ENCODE measurements at places on chromosomes 1 and 21.

GRCh38 chr1:167821969-167822685, 91.8 kb downstream of the ADCY10 start:
- peak; percentile 60 for DNase-seq

DNA sequence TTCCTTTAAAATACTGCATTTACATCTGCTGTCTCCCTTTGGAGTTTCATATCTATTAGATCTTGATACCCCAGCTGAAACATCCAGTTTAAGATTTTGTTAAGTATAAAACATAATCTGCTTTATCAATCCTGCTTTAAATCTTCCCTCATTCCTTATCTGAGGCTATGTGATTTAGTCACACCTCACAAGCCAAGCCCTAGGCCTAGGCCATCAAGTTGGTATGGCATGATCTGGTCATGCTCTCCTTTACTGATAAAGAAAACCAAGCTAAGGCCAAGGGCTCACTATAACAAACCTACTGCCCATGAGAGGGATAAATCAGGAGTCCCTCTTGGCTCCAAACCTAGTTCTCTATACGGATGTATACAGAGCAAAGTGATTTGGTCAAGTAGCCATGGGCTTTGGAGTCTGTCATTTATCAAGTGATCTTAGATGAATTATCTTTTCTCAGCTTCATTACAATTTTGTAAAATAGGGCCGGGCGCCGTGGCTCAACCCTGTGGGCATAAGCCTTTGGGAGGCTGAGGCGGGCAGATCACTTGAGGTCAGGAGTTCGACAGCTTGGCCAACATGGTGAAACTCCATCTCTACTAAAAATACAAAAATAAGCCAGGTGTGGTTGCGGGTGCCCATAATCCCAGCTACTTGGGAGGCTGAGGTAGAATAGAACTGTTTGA, 22.8 kb downstream of the ENSA start:
- DNase-seq = no peak

- DNase-seq = no peak
Measured at GRCh38 chr1:99674115-99675064, 28.5 kb downstream of the PALMD start.

DNA sequence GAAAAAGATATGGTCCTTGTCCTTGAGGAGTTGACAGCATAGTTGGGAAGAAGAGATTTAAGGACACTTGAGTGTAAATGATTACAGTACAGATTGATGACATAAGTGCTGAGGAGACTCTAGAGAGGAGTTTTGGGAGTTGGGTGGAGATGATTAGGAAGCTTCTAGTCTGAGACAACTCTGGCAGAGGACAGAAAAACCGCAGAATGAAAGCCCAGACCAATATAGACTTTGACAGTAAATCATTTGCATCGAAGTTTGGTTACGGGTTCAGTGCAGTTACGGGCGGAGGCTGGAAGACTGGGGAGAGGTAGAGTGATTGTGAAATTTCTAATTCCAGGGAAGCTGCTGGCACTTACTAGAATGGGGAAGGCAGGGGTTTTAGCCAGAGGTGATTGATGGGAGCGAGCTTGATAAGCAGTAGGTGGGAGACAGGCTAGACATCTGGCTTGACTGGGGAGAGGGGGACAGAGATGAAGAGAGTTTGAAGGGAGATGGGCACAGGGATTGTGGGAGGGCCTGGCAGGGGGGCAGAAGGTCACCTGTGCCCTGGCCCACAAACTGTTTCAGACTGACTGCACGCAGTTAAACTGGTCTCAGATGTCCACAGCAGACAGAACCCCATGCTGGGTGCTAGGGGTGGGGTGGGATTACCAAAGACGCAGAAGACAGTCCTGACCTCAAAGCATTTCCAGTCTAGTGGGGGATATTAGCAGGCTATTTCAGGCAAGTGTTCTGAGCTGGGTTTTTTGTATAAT, 20.1 kb downstream of the SH2D2A start:
- DNase-seq = peak; percentile 57

- no peak for DNase-seq
Measured at GRCh38 chr21:41472753-41473548, 35.0 kb downstream of the TMPRSS2 start.

- DNase-seq = no peak
Measured at GRCh38 chr1:55070293-55071164, 31.2 kb downstream of the PCSK9 start.

GRCh38 chr1:82503822-82504221, 703.1 kb downstream of the ADGRL2 start:
- no peak for DNase-seq

DNA sequence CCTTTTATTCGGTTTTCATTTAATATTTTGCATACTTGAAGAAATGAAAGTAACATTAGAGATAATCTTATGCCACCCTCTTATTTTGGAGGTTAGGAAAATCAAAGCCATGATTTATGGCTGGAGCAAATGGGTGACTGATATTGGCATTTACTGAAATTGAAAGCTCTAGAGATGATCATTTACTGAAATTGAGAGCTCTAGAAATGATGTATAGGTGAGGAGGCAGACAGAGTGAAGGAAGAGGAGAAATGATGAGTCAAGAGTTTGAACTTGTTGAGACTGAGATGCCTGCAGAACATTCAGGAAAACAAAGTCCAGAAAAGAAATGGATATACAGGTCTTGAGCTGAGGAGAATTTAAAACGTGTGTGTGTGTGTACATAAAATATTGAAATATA, 217.6 kb downstream of the LTN1 start:
- no peak for DNase-seq

DNA sequence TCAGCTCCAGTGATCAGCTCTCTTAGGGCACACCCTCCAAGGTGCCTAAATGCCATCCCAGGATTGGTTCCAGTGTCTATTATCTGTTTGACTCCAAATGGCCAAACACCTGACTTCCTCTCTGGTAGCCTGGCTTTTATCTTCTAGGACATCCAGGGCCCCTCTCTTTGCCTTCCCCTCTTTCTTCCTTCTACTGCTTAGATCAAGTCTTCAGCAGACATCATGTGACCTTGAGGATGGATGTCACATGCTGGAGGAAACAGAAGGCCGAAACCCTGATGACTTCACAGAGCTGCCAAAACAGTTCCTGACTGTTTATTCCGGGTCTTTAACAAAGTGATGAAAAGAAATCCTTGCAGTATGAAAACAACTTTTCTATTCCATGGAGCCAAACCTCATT, 24.4 kb upstream of the WDR26 start:
- DNase-seq = no peak

- no peak for DNase-seq
Measured at GRCh38 chr1:233654658-233655280, 40.9 kb downstream of the KCNK1 start.

DNA sequence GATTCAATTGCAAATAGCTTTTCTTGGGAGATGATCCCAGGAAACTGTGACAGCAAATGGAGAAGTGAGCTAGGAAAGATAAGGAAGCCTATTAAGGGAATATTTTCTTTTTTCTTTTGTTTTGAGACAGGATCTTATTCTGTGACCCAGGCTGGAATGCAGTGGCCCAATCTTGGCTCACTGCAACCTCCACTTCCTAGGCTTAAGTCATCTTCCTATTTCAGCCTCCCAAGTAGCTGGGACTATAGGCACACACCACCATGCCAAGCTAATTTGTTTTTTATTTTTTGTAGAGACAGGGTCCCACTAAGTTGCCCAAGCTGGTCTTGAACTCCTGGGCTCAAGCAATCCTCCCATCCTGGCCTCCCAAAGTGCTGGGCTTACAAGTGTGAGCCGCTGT, 433.7 kb downstream of the RPS6KC1 start:
- DNase-seq = no peak

GRCh38 chr1:205102404-205102803, 18.1 kb upstream of the TMEM81 start:
- DNase-seq = no peak

GRCh38 chr1:205570796-205571537, 60.8 kb downstream of the ELK4 start:
- no peak for DNase-seq

GRCh38 chr1:1407636-1408318, 684 bp upstream of the MRPL20 start:
- DNase-seq = peak; percentile 58

- peak; percentile 28 for DNase-seq
Measured at GRCh38 chr1:26287033-26287711, 7.3 kb downstream of the SH3BGRL3 start.

- peak; percentile 85 for DNase-seq
Measured at GRCh38 chr21:35204850-35205541, 155.9 kb upstream of the RUNX1 start.

GRCh38 chr1:174032671-174033222, 10.6 kb upstream of the RC3H1 start:
- no peak for DNase-seq

DNA sequence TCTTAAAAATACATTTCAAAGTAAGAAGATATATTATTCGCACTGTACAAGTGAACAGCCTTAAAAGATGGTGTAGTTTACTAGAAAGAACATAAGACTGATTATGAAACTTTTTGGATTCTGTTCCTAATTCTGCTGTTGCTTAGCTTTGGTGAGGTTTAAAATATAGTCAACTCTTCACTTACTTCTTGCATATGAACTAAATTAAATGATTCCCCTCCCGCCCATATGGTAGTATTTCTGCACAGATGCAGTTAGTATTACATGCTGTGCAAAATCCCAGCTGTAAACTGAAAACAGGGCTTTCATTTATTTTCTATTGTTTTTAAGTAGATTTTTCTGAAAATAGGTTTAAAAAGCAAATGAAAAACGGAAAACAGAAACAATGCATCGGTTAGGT, 345.4 kb upstream of the NCAM2 start:
- no peak for DNase-seq

DNA sequence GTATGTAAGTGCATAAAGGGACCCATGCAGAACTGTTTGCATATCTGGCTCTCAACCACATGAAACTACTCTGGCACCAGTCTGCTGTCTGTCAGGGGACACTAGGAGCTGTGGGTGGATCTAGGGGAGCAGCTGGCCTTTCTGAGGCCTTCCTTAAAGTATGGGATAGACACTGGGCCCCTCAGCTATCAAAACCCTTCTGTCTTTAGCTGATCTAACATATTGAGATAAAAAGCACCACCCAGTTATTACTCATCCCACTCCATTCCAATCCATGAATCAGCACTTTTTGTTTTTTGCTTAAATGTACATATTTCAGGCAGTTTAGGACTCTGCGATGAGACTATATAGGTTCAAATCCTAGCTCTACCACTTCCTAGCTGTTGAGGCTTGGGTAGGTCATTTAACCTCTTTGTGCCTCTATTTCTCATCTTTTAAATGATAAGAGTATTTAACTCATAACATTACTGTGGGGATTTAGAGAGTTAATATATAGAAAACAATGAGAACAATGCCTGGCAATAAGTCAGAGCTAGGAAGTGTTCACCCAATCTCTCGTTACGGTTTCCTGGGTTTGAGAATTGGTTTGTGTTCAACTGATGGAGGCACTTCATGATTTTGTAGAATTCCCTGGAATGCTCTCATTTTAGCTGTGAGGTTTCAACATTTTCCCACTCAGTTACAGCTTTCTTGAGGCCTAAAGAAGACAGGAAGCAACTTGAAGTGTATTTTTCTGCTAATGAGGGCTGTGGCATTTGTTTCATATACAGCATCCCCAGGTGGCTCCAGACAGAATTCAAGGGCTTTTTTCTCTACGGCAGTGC, 68.9 kb downstream of the LRIG2 start:
- peak; percentile 55 for DNase-seq

DNA sequence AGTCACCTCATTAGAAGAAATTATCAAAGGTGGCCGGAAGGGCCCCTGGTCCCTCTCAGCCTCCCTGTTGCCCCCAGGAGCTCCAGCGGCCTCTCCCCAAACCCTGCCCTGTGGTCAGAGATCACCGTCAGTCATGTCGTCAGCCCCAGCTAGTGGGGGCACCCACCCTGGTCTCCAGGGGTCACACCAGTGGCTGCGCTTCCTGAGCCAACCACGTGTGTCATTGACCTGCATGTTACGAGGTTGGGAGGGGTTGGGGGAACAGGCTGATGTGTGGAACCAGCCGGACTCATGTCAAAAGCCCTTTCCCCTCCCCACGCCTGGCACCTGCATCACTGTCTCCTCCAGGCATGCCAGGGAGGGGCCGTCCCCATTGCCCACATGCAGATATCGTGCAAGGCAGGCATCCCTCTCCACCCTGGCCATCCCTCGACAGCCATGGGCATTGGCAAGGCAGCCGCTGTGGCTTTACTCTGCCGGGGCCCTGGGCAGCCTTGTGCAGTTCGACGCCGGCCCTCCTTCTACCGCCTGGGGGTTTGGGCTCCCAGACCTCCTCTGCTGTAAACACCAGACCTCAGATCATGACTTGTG, 128.7 kb downstream of the CRYAA start:
- no peak for DNase-seq

GRCh38 chr1:89489047-89489729, 35.4 kb upstream of the LRRC8B start:
- DNase-seq = no peak

DNA sequence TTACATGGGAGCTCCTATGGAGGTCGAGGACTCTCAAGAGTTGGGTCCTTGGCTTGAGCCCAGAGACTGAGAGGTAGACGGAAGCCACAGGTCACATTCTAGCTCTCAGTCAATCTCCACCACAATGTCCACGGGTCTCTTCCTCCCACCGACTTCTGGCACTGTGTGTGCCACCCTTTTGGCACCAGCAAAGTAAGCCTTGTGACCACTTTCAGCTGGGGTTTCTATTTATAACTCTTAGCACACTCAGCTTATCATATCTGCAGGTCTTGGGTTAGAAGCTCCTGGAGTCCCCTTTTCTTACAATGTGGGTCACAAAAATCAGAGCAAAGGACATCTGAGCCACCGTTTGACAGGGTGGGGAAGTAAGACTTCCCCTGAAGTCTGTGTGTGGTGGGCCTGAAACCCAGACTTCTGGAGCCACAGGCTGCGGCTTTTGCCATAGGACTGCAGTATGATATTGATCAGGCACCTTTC, 28.3 kb downstream of the NCMAP start:
- DNase-seq = no peak

DNA sequence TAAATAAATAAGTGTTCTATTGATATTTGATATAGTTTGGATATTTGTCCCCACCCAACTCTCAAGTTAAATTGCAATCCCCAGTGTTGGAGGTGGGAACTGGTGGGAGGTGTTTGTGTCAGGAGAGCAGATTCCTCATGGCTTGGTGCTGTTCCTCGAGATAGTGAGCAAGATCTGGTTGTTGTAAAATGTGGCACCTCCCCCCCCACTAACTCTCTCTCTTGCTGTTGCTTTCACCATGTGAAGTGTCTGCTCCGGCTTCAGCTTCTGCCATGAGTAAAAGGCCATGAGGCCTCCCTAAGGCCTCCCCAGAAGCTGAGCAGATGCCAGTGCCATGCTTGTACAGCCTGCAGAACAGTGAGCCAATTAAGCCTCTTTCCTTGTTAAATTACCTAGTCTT, 20.8 kb downstream of the FRRS1 start:
- no peak for DNase-seq

DNA sequence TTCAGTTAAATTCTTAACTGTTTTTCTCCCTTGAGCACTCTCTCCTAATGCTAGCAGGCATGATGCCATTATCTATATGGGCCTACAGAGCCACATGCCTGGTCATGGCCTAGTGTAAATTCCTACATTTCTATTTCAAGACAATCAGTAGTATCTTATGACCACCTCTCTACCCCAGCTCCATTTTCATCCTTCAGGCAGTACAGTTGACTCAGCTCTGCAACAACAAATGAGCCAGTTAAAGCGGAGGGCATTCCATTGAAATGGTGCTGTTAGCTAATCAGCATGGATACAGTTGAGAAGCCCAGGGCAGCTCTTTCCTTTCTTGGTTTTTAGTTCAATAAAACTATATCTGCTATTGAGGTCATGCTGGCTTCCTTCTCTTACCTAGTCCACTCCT, 150.0 kb downstream of the PPP1R12B start:
- no peak for DNase-seq
